Right ventricle myocardium inferior (tissue), 1 donor: ENCODE measurements at places on chromosomes 16 and 17. TPM values are rescaled to one million over a fixed set of nuclear protein-coding genes. Genes with fewer than 3 reads are reported as not detected.

LHX1 gene
- total RNA-seq = not detected

FA2H gene
- total RNA-seq = 0.32 TPM

GRCh38 chr16:67356396-67356795 is 29.8 kb downstream of the LRRC36 start:
- DNase-seq = no peak

DNA sequence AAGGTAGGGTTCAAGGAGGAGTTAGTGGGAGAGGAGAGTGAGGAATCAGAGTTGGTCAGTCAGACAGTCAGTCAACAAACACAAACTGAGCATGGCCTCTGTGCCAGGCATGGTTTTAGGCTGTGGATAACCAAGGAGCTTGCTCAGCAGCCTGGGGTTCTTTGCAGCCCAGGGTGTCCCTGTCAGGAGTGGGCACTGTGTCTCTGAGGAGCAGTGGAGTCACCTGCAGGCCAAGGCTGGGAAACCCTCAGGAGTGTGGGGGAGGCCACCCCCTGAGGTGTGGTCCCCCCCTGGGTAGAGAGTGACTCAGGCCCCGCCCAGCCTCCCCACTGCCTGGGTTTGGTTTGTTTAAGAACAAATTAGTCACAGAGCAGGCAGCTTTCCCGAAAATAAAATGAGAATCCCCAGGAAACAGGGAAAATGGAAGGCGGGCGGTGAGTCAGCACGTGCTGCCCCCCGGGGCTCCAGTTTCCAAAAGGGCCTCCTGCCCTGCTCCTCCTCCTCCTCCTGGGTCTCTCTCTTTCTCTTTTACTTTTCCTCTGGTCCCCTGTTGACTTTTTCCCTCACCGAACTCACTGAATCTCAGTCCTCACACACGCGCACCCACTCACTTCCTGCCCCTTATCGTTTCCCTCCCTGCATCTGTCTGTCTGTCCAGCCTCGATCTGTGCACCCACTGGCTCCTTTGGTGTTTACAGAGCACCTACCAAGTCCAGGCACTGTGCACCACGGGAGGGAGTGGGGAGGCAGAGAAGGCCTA is 44.3 kb downstream of the SOCS3 start:
- peak; percentile 89 for DNase-seq

DNA sequence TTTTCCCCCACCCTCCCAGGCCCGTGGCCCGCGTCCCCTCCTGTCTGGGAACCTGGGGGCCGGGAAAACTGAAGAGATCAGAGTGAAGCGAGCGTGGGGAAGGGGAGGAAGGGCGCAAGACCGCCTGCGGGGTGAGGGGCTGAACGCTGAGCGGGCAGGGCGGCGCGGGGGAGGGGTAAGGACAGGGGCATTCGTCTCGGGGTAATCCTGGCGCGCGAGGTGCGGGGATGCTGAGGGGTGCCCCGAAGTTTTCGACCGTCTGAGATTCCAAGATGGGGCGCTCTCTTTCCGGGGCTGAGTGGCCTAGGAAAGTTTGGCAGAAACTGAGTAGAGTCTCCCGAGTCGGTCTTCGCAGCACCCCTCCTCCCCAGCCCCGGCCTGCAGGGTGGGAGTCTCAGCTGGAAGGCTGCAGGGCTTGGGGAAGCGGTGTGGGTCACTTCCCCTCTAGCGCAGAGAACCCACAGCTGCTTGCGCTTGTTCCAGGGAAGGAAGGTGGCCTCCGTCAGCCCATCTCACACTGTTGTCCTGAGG is 555 bp downstream of the TTYH2 start:
- DNase-seq = peak; percentile 74

CLDN6 gene
- total RNA-seq = not detected

GRCh38 chr17:8060274-8060673 is 21.4 kb downstream of the ALOX15B start:
- no peak for DNase-seq

GPR142 gene
- total RNA-seq = not detected

- DNase-seq = peak; percentile 81
Measured at GRCh38 chr17:32486701-32487472, at the start of gene CDK5R1. Gene CDK5R1 (plus strand): TSS chr17:32486993. CDS start chr17:32487621, 628 bp downstream.

DNA sequence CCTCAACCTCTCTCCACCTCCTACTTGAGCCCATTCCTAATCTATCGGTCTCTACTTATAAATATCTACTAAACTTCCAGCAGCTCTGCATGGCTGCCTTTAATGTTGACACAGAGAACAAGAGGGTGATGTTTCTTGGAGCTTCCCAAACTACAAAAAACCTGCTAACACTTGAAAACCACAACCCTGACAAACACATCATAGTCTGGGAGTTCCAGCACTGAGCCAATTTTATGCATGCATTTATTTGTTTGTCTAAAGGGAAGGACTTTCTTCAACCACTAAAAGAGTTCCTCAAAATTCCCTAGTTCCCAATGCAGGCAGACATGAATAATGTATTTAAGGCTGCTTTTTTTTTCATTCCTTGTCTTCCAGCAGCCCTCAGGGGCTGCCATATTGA is 331.8 kb upstream of the XYLT1 start:
- no peak for DNase-seq

GRCh38 chr16:72404299-72404698 is 232.3 kb upstream of the PMFBP1 start:
- no peak for DNase-seq

DNA sequence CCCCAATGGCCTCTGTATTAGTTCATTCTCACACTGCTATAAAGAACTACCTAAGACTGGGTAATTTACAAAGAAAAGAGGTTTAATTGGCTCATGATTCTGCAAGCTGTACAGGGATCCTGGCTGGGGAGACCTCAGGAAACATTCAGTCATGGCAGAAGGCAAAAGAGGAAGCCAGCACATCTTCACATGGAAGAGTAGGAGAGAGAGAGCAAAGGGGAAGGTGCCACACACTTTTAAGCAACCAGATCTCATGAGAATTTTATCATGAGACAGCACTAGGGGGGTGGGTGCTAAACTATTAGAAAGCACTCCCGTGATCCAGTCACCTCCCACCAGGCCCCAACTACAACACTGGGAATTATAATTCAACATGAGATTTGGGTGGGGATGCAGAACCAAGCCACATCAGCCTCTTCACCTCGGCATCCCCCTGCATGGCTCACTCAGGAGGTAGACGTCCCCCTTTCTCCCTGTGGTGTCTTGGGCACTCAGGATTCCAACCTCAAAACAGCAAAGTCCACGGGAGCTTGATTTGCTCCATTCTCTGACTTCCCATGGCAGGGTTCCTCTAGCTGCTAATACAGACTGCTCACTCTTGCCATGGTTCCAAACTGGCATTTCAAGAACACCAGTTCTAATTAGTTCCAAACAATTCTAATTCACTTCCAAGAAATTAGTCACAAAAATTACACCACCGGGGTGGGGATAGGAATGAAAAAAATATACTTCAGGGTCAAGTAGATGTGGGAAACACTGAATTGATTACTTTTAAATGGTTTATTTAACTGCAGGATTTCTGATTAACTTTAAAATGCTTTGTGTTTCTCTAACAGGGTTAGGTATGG is 203.8 kb upstream of the HSBP1 start:
- no peak for DNase-seq

- DNase-seq = peak; percentile 84
Measured at GRCh38 chr16:30472328-30472942, at the start of gene ITGAL. Gene ITGAL (plus strand): TSS chr16:30472742. CDS start chr16:30472838, 96 bp downstream.

STH gene
- not detected for total RNA-seq

GRCh38 chr17:66930933-66931332 is 33.6 kb upstream of the CACNG4 start:
- DNase-seq = no peak

- no peak for DNase-seq
Measured at GRCh38 chr16:22634954-22635353, 124.3 kb downstream of the NPIPB5 start.

- peak; percentile 64 for DNase-seq
Measured at GRCh38 chr16:67165121-67166078, 855 bp downstream of the HSF4 start.

EPN3 gene
- total RNA-seq = 21.5 TPM

TM4SF5 gene
- total RNA-seq = not detected

SPATA22 gene
- 0.84 TPM for total RNA-seq

GRCh38 chr16:81335669-81336068 is 20.9 kb downstream of the GAN start:
- no peak for DNase-seq

- DNase-seq = no peak
Measured at GRCh38 chr17:36602924-36603384, 1.6 kb downstream of the MRM1 start.

- no peak for DNase-seq
Measured at GRCh38 chr16:22265351-22265750, 31.9 kb upstream of the POLR3E start.

GRCh38 chr17:28405632-28406472 is at the start of gene SLC46A1:
Gene SLC46A1 (minus strand): TSS chr17:28406212. CDS start chr17:28406114, 98 bp downstream.
- peak; percentile 82 for DNase-seq

C1QL1 gene
- 11.3 TPM for total RNA-seq

DNA sequence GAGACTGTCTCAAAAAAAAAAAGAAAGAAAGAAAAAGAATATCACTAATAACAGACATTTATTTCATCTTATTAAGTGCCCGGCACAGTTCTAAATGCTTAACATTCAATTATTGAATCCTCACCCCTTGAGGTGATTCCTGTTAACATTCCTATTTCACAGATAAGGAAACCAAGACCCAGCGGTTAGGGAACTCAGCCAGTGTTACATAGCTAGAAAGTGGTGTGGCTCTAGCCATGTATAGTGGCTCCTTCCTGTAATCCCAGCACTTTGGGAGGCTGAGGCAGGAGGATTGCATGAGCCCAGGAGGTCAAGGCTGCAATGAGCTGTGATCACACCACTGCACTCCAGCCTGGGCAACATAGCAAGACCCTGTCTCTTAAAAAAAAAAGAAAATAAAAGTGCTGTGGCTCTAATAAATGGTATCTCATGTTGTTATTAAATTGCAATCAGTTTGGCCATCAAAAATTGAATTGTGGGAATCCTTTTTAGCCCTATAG is 28.1 kb downstream of the ZNRF1 start:
- no peak for DNase-seq

ABCC11 gene
- total RNA-seq = not detected

HEATR9 gene
- total RNA-seq = not detected

- no peak for DNase-seq
Measured at GRCh38 chr17:46163316-46163715, 29.9 kb downstream of the KANSL1 start.

GRCh38 chr17:81716674-81716996 is 4.6 kb downstream of the SLC25A10 start:
- no peak for DNase-seq

GRCh38 chr16:1331712-1332617 is 1.5 kb upstream of the BAIAP3 start:
- DNase-seq = peak; percentile 89

DNA sequence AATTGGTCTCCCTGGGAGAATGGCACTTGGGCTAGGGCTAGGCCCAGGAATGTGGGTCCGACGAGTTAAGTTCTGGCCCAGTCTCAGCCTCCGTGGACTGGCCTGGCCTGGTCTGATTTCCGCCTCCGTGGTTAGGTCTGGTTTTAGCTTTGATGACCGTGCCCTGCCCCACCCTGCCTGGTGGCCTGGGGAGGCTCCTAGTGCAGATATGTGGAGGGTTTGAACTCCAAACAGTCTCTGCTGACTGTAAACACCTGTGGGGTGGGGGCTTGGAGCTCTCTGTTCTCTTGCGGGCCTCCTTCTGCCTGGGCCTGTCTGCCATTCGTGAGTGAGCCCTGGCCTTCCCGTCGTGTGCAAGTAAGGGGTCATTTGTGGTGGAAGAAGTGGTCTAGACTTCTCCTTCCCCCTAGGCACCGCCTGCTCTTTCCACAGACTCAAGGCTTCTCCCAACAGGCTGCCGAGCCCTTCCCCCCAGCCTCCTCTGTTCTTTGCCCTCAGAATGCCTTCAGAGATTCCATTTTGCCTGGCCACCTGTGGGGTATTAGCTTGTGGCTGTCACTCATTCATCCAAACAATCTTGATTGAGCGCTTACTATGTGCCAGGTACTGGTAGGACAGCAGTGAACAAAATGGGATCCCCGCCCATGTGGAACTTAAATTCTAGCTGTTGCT is 1.6 kb downstream of the ATP6V0C start:
- DNase-seq = peak; percentile 62

CDRT15 gene
- total RNA-seq = not detected

GRCh38 chr16:80296034-80296433 is 244.8 kb upstream of the DYNLRB2 start:
- DNase-seq = no peak

BIRC5 gene
- total RNA-seq = 1.2 TPM

KCTD11 gene
- total RNA-seq = 4.7 TPM

HS3ST2 gene
- total RNA-seq = 0.11 TPM

DNA sequence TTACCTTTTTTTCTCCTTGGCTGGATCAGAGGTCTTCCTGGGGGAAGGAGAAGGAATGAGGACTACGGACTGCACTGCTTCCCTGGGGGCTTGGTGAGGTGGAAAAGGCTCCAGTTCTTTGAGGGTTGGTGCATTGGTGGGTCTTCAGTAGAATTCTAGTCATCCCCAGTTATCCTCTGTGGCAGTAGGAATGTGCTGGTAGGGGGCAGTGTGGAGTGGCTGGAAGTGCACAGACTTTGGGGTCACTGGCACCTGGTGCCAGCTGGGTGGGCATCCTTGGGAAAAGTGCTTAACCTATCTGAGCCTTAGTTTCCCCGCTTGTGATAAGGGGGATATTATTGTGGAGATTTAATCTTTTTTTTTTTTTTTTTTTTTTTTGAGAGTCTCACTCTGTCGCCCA is 6.3 kb downstream of the TAC4 start:
- DNase-seq = no peak

DNA sequence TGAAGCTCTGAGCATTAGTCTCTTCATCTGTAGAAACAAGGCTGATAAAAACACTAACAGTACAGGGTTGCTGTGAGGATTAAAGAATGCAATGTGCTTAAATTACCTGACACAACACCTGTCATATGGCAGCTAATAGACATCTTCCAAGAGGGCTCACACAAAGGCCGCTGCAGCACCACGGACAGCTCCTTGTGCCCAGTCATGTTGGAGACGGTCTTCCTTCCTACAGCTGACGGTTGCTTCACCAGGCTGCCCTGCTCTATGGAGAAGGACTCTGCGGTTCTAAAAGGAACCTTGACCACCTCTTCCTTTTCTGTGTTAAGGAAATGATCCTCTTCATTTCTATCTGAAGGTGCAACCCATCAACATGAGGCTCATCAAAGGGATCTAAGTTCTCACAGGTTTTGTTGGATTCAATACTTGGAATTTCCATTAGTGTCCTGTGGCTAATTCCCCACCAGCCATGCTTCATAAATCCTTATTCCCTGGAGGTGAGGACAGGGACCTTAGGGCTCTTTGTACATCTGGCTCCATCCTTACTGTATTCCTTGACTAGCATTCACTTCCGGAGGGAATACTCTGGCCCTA is 138.9 kb upstream of the CES5A start:
- no peak for DNase-seq
